ENCODE measurements at places on chromosomes 2 and 18.

DNA sequence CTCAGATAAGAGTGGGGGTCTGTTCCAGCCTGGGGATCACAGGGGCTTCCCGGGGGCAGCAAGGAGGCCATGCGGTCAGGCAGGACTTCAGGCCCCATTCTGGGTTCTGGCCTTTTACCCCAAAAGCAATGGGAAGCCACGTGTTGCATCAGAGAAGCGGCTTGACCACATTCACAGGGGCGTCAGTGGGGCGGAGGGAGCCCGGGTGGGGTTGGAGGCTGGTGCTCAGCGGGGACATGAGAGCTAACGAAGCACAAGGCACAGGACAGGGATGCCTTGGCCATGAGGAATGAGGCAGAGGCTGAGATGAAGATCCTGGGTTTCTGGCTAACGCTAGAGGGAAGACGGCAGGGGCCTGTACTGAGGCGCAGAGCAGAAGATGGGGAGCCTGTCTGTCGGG lies 6.1 kb downstream of the HJURP start:
- H3K36me3 ChIP-seq, result no peaks in the 10 kb centered on the region
- DNase-seq, result no peak
- no peaks in the 10 kb centered on the region for H3K4me1 ChIP-seq
- H3K27ac ChIP-seq, result no peak overlapping the region
- no peaks in the 10 kb centered on the region for H3K27me3 ChIP-seq

- H3K27me3 ChIP-seq, result no peaks in the 10 kb centered on the region
- DNase-seq, result no peak
- no peak overlapping the region for H3K27ac ChIP-seq
- H3K4me1 ChIP-seq, result peaks cover 7% of the 10 kb centered on the region
- H3K4me3 ChIP-seq, result no peak overlapping the region
- no peaks in the 10 kb centered on the region for H3K36me3 ChIP-seq
Observed at GRCh38 chr2:120773186-120773800, 37.6 kb downstream of the GLI2 start.

DNA sequence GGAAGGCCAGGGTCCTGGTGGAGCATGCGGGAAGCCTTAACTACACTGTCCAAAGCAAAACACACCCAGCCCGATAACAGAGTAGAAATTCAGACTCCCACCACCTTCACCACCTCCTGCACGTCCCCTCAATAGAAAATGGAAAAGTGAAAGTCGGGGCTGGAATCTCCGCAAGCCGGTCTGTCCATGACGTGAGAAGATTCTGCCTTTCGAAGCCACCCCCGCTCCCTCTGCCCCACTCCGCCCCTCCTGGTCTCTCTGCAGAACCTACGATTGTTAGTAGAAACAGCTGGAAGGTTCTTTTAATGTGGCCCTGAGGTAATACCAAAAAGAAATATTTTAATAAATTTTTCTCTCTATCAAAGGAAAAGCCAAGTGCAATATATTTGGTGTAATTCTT lies 116.4 kb downstream of the GBX2 start:
- DNase-seq, result peak; percentile 15
- H3K27me3 ChIP-seq, result no peaks in the 10 kb centered on the region
- H3K4me3 ChIP-seq, result no peak overlapping the region
- H3K27ac ChIP-seq, result peak overlapping the region; percentile 6

DNA sequence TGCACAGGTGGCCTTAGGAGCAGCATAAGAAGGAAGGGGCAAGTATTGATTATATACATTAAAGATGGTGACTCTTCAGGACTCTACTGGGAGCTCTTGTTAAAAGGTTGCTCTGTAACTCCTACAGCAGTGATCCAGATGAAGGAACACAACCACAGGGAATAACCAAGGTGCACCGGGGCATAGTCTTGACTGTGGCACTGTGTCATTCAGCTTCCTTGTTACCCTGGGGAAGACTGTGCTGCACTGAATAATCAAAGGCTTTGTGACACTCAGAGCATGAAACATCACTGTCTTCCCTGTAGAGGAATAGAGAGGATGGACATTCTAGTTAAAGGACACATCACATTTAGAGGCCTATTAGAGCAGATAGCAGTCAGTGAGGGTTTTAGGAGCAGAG lies 105.3 kb downstream of the UBE2E3 start:
- DNase-seq, result no peak
- no peak overlapping the region for H3K4me3 ChIP-seq
- H3K27ac ChIP-seq, result no peak overlapping the region
- no peaks in the 10 kb centered on the region for H3K36me3 ChIP-seq
- no peaks in the 10 kb centered on the region for H3K4me1 ChIP-seq
- H3K27me3 ChIP-seq, result no peaks in the 10 kb centered on the region

- no peak for DNase-seq
- H3K4me1 ChIP-seq, result peaks cover 5% of the 10 kb centered on the region
- no peak overlapping the region for H3K27ac ChIP-seq
- no peaks in the 10 kb centered on the region for H3K27me3 ChIP-seq
Observed at GRCh38 chr2:37976411-37976810, 51.3 kb downstream of the RMDN2 start.

DNA sequence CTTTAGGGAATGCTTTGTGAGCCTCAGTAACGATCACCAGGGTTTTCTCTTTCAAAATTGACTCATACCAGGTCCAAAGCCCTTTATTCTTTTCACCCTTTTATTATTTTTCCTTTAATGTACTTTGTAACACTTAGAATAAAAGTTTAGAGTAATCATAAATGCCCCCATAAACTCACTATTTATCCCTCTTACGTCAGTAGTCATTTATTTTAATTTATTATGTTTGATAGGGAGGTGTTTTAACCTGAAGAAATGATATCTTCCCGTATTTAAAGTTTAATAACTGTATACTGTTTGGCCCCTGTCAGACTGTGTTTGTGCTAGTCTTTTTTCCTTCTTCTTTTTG lies 1.1 kb downstream of the TWSG1 start:
- H3K27me3 ChIP-seq, result no peaks in the 10 kb centered on the region
- peak overlapping the region; percentile 81 for H3K4me3 ChIP-seq
- no peak overlapping the region for H3K27ac ChIP-seq
- H3K4me1 ChIP-seq, result peaks cover 4% of the 10 kb centered on the region

- no peaks in the 10 kb centered on the region for H3K27me3 ChIP-seq
- no peaks in the 10 kb centered on the region for H3K36me3 ChIP-seq
- H3K4me3 ChIP-seq, result no peak overlapping the region
Observed at GRCh38 chr2:32260376-32260775, 4.3 kb downstream of the NLRC4 start.

GRCh38 chr2:111884592-111884964 lies 585 bp upstream of the ANAPC1 start:
- peak overlapping the region; percentile 81 for H3K27ac ChIP-seq
- peaks cover 11% of the 10 kb centered on the region for H3K36me3 ChIP-seq
- no peak for DNase-seq
- H3K27me3 ChIP-seq, result no peaks in the 10 kb centered on the region
- no peaks in the 10 kb centered on the region for H3K4me1 ChIP-seq

DNA sequence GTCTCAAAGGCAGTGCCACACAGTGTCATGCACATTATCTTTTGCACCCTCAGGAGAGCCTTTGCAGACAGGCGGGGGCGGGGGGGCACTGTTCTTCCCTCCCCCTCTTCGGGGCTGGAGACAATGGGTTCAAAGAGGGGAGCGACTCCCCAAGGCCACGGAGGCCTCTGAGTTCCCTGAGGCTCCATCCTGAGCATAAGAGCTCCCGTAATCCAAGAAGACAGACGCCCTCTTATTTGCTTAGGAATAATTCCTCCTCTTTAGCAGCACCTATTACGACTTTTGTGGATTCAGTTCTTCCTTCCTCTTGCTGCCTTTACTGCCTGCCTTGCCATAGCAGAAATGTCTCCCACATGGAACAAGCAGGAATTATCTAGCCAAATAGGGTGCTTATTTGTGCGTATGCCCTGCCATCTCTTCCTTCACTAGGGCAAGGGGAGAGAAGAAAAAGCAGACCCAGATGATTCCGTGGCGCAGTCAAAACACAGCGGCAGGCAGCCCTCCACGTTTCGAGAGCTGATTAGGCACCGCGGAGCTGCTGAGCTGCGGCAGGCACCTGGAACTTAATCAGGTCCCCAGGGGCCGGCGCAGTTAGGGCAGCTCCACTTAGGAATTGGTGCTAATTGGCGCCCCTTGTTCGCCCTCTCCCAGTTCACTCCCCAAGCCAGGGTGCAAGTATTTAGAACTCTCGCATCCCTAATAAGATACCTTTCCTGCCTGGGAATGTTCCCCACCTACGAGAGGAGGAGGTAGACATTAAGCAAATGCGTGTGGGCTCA lies 233.4 kb upstream of the MYT1L start:
- H3K27ac ChIP-seq, result no peak overlapping the region
- no peak overlapping the region for H3K4me3 ChIP-seq
- H3K27me3 ChIP-seq, result no peaks in the 10 kb centered on the region
- no peaks in the 10 kb centered on the region for H3K4me1 ChIP-seq
- H3K36me3 ChIP-seq, result no peaks in the 10 kb centered on the region

DNA sequence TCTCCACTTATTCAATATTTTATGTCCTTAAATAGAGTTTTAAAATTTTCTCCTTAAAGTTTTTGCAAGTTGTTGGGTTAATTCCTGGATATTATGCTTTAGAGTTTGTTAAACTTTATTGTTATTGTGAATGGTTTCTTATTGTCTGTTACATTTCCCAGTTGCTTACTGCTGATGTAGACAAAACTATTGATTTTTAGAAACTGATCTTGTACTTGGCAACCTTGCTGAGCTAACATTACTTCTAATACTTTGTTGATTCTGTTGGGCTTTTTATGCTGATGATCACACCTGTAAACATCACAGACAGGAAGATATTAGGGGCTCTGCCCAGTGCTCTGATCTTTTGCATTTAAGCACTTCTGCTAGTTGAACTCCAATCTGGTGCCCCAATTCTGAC lies 2.8 kb upstream of the CLIP4 start:
- no peaks in the 10 kb centered on the region for H3K36me3 ChIP-seq
- H3K4me3 ChIP-seq, result no peak overlapping the region
- H3K27ac ChIP-seq, result peak overlapping the region; percentile 99
- no peaks in the 10 kb centered on the region for H3K27me3 ChIP-seq

DNA sequence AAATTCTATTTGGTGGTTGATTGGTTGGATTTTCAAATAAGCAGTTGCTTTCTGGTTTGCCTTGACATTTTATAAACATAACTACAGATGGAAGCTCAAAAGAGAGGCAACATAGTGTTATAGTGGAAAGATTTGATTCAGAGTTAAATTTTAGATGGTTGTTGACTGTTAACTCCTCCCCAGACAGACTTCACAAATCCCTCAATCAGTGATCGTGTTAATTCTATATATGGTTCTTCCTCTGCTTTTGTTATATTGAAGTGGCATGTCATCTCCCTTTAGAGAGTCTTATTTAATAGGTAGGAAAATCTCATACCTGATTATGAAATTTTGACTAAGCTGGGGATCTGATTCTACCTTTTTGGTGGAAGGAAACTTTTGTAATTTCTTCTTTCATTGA lies 19.5 kb downstream of the DGUOK start:
- no peak overlapping the region for H3K27ac ChIP-seq
- no peaks in the 10 kb centered on the region for H3K27me3 ChIP-seq
- H3K36me3 ChIP-seq, result no peaks in the 10 kb centered on the region
- no peak for DNase-seq

DNA sequence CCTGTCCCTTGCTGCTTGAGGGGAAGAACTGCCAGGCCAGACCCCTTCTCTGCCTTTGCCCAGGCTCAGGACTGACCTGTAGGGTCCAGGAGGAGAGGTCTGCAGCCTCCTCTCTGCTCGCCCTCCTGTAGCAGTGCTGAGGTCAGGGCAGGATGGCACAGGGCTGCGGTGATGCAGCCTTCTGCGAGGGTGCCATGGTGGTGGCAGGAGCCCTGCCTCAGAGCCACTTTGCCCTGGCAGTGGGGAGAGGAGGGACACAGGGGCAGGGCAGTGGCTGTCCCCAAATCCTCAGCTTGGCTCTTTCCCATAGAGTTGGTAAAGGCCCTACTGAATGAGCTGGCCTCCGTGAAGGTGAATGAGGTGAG lies 884 bp downstream of the PROM2 start:
- DNase-seq, result no peak
- H3K4me3 ChIP-seq, result no peak overlapping the region
- no peaks in the 10 kb centered on the region for H3K36me3 ChIP-seq
- H3K4me1 ChIP-seq, result no peaks in the 10 kb centered on the region
- H3K27ac ChIP-seq, result no peak overlapping the region
- H3K27me3 ChIP-seq, result no peaks in the 10 kb centered on the region

DNA sequence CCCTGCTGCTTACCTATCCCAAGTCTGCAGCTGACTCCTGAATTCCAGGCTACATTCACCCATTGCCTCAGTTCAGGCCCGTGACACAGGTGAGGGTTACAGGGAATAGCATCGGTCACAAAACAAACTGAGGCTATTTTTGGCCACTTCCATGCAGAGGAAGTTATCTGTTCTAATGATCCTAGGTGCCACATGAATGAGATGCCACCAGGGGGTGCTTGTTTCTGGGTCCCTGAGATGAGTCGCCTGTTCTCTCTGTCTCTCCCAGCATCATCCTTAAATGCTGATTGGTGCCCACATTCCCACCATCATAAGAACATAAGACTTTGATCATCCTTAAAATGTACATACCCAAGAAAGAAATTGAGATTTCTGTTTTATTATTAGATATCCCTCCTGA lies 119.0 kb upstream of the CELF4 start:
- DNase-seq, result no peak
- H3K4me1 ChIP-seq, result no peaks in the 10 kb centered on the region
- H3K4me3 ChIP-seq, result no peak overlapping the region
- no peaks in the 10 kb centered on the region for H3K36me3 ChIP-seq

GRCh38 chr2:71891155-71891554 lies 256.5 kb downstream of the CYP26B1 start:
- H3K27me3 ChIP-seq, result no peaks in the 10 kb centered on the region
- H3K36me3 ChIP-seq, result no peaks in the 10 kb centered on the region
- DNase-seq, result no peak
- H3K4me1 ChIP-seq, result no peaks in the 10 kb centered on the region

DNA sequence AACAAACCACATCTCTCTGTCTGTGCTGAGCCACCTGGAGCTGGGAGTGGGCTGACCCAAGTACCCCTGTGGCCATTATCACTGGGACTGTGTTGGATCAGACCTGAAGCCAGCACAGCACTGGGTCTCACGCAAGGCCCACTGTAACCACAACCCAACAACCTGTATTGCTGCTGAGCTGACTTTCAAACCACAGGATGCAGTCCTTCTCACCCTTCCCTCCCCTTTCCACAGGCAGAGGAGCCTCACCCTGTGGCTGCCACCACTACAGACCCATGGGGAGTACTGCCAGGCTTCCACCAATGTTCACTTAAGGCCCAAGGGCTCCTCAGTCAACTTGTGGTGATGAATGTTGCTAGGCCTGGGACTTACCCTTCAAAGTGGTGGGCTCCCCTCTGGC lies 135.7 kb downstream of the DIS3L2 start:
- H3K4me3 ChIP-seq, result no peak overlapping the region
- no peaks in the 10 kb centered on the region for H3K4me1 ChIP-seq
- no peaks in the 10 kb centered on the region for H3K27me3 ChIP-seq
- DNase-seq, result no peak

- H3K27me3 ChIP-seq, result no peaks in the 10 kb centered on the region
- no peaks in the 10 kb centered on the region for H3K4me1 ChIP-seq
- H3K36me3 ChIP-seq, result no peaks in the 10 kb centered on the region
- H3K4me3 ChIP-seq, result no peak overlapping the region
- DNase-seq, result no peak
- H3K27ac ChIP-seq, result no peak overlapping the region
Observed at GRCh38 chr18:58069721-58070292, 25.8 kb downstream of the NEDD4L start.
